ENCODE measurements at places on chromosomes 2 and 18.

DNA sequence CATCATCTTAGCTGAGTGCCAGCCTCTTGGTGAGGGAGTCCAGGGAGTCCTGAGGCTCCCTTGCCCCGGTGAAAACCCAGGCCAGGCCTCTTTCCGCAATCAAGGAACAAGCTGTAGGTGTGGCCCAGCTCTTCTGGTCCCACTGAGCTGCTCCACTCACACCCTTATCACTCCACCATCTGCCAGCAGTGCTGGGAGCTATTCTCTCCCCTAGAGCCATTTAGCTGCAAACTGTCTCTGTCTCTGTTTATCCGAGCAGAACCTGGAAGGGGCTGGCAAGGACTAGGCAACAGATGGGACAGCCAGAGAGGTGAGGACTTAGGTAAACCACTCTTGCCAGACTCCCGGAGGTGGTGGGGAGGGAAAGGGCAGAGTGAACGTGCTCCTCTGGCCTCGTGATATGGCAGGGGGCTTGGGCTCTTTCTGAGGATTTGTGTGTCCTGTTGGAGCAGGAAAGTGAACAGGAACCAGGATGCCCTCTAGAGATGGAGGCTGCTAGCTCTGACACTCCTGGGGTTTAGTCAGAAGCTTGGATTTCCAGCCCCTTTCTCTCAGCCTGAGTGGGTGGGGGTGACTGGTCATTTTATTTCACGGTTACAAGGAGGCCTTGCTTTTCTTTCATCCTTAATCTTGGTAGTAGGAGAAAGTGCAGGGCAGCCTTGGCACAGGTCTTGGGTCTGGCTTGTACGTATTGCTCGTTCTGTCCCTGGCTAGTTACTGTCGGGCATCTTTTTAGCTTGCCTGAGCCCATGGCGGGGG is 19.6 kb downstream of the B3GNT2 start:
- no peak for DNase-seq

- DNase-seq: no peak
These were observed 35.6 kb downstream of the B3GNT2 start for GRCh38 chr2:62231541-62231940.

GRCh38 chr18:44747157-44747556 is 66.5 kb downstream of the SETBP1 start:
- no peak for DNase-seq

GRCh38 chr2:134975281-134976009 is 56.8 kb downstream of the CCNT2 start:
- DNase-seq: no peak

GRCh38 chr2:144146876-144147275 is 373.0 kb downstream of the ZEB2 start:
- DNase-seq: no peak

GRCh38 chr2:223601018-223601417 is 1.1 kb downstream of the SCG2 start:
- DNase-seq: no peak

DNA sequence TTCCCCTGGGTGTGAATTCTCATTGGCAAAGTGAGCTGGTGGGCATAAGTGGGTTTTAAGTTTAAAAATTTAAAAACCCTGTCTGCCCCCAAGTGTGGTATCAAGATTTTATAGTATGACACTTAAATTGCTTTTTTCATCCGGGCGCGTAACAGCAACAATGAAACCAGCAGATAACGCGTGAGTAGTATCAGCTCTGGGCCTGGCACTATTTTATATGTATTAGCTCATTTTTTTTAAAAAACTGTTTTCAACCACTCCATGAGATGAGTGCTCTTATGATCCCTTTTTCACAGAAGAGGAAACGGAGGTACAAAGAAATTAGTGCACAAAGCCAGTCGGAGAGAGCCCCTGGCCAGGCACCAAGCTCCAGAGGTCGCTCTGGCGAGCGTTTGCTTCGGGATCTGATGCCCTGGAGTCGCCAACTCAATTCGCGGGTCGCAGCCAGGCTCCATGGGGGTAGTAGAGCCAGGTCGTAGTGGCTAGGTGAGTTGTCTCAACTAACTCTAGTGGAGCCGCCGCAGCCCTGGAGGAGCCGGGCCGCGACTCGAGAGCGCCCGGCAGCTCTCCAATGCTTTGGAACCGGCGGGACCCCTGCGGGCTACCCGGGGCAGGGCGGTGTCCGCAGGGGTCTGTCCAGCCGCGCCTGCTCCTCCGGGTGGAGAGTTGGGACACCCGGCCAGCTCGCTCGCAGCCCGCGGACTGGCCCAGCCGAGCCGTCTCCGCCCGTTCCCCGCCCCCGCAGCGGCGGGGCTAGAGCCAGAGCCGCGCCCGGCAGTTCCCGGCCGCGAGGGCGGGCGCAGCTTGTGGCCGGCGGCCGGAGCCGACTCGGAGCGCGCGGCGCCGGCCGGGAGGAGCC is at the start of gene IL1R1:
TSS of gene IL1R1 (plus strand) at position 777 of the 859 bp plus-strand sequence. CDS start 14,979 bp downstream, outside the sequence.
- peak; percentile 32 for DNase-seq

- no peak for DNase-seq
These were observed 332.8 kb upstream of the MAP2 start for GRCh38 chr2:209091056-209091455.

- DNase-seq: no peak
These were observed 27.0 kb downstream of the RBKS start for GRCh38 chr2:27863146-27863545.

DNA sequence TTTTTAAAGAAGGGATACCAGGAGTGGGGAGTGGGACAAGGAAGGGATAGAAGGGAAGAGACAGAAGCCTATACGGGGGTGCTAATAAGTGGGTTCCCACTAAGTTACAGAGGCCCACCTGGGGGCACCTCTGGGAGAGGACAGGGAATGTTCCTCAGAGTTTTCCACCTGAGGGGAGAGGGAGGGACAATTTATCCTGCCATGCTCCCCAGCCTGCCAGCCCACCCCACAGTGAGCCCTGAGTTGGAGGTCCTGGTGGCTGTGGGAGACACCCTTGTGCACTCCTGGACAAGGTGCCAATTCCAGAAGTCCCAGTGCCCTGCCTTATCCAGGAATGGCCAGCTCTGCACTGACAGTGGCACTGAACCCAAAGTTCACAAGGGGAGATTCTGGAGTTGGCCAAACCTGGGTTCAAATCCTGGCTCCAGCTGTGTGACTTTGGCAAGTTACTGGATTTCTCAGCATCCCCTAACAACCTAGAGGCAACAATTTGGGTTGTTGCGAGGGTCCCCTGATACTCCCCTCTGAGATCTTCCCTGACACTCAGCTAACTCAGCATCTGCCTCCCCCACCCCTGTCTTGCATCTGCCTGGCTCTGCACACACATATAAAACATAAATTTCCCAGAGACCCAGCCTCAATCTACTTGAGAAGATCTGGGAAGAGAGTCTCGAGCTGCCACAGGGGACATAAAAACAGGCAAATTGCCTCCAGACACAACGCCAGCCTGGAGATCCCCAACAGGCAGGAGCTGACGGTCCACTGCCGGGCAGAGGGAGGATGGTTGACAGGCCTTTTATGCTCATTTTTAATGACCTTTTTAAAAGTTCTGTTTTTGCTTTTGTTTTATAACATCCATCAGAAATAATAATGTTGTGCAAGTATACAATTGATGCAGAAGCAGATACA is 98.7 kb upstream of the ST3GAL5 start:
- DNase-seq: no peak

DNA sequence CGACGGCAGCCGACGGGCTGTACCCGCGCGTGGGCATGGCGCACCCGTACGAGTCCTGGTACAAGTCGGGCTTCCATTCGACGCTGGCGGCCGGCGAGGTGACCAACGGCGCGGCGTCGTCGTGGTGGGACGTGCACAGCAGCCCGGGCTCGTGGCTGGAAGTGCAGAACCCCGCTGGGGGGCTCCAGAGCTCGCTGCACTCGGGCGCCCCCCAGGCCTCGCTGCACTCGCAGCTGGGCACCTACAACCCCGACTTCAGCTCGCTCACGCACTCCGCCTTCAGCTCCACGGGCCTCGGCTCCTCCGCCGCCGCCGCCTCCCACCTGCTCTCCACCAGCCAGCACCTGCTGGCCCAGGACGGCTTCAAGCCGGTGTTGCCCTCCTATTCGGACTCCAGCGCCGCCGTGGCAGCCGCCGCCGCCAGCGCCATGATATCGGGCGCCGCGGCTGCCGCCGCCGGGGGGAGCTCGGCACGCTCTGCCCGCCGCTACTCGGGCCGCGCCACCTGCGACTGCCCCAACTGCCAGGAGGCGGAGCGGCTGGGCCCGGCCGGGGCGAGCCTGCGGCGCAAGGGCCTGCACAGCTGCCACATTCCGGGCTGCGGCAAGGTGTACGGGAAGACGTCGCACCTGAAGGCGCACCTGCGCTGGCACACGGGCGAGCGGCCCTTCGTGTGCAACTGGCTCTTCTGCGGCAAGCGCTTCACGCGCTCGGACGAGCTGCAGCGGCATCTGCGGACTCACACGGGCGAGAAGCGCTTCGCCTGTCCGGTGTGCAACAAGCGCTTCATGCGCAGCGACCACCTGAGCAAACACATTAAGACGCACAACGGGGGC is 2.0 kb downstream of the SP9 start:
- no peak for DNase-seq

DNA sequence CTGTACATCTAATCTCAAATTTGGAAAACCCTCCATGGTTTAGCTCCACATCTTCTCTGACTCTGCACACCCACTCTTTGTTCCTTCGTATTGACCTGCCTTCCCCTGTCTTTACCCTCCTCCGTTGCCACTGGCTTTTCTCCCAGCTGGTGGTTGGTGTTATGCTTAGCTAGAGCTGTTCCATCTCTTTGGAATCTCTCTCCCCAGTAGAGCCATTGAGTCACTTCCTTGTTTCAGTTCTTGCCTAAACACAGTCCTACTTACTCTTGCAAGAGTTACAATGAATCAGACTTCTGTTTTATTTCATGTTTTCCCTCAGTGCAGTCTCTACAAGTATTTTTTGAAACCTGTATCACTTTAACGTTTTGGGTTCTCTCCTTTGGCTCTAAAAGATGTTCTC is 263.9 kb downstream of the LTBP1 start:
- DNase-seq: no peak

DNA sequence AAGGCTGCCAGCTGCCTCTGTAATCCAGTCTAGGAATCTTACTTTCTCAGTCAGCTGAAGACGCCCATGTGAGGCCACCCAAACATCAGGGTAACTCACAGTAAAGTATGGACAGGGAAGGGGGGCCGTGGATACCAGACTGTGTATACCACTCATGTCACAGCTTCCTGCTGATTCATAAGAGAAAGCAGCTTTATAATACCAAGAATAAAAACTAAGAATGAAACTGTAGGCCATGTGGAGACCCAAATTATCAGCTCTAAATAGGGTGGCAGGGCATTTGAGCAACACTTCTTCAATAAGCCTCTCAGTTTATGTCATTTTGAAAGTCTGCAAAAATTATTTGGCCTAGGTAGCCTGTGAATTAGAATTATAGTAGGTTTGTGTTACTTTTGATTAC is 115.0 kb upstream of the CDCA7 start:
- no peak for DNase-seq

- peak; percentile 71 for DNase-seq
These were observed 22.4 kb upstream of the RMP24 start for GRCh38 chr18:35949903-35950627.

- DNase-seq: no peak
These were observed 194.7 kb downstream of the KLHL29 start for GRCh38 chr2:23579674-23580073.

GRCh38 chr18:3461704-3462103 is 11.7 kb downstream of the TGIF1 start:
- no peak for DNase-seq

- peak; percentile 38 for DNase-seq
These were observed 49.7 kb downstream of the SH3YL1 start for GRCh38 chr2:213932-214693.

GRCh38 chr18:77061946-77062517 is 70.6 kb downstream of the MBP start:
- peak; percentile 64 for DNase-seq

DNA sequence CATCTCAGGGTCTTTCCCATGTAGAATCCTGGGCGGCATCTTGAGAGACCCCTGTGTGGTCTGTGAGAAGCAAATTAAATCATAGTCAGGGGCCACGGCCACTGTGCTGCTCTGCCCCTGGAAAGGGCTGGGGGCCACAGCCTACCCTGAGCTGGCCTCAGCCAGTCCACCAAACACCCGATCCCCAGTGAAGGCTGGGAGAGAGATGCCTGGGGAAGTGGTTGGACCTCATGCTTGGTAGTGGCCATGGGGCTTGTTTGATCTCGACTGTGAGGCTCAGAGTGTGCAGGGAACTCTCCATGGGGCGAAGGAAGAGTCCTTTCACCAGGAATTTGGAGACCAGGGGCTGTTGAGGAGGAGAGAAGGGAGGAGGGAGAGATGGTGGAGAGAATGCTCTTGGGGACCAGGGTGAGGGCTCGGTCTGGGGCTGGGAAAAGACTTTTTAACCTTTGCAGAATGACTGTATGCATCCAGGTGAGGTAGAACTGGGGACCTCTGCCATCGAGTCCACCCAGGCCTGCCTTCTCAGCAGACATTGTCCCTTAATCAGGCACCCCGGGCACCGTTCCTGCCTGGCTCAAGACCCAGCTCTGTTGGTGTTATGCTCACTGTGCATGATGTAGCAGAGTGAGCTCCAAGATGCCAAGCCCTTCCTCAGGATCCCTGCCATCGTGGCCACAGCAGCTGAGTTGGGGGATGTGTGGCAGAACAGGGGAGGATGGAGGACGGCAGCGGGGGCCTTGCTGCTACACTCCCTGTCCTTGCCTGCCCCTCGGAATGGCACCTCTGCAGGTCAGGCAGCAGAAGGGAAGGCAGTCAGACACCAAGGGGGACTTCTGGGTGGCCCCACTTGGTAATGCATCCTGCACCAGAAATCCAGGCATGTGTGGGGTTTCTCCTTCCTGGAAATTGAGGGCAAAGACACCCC is 249.9 kb downstream of the DYSF start:
- no peak for DNase-seq

- DNase-seq: peak; percentile 35
These were observed 61.1 kb downstream of the SMCHD1 start for GRCh38 chr18:2716394-2717326.

GRCh38 chr2:27973592-27973991 is 83.1 kb downstream of the BABAM2 start:
- no peak for DNase-seq

DNA sequence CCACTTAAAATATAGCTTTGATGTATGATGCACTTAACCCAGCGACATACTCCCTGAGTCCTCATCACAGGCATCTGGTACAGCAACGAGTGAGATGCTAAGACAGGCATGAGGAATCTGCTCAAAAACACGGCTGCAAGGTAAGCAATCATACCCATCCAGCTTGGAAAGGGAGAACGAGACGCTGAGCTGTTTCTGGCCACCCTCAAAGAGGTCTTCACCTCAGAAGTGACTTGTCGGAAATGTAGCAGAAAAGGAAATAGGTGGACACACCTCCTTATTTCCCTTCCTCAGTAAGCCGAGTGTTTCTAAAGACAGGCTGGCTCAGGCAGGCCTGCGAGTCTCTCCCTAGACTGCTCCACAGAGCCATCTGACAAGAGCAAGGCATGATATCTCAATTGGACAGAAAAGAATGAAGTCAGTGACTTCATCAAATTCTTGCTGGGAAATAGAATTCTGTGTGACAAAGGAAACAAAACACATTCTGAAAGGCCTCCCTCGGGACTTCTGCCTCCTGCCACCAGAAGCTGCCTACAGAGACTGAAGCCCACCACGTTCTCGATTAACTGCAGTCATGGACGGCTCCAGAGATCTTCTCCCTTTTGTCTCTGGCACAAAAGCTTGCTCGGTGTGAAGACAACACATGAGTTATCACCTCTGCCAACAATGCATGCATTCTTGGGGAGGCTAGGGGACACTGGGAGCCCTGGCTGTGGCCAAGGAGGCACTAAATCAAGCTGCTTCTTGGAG is 84.3 kb downstream of the UXS1 start:
- DNase-seq: no peak

GRCh38 chr18:2423761-2424160 is 147.5 kb downstream of the METTL4 start:
- DNase-seq: no peak

Data from midbrain (tissue), 1 donor.